Chondrocyte (in vitro differentiated cells): ENCODE measurements at places on chromosomes 7 and 10.
A peak's percentile ranks its signal among the peaks of the same experiment; 100 is the strongest.

GRCh38 chr10:507355-507699, 182.1 kb downstream of the DIP2C start:
- DNase-seq: peak; percentile 53

GRCh38 chr7:112001091-112001826, 204.9 kb downstream of the DOCK4 start:
- no peak for DNase-seq

GRCh38 chr10:69572159-69573055, 815 bp downstream of the NEUROG3 start:
- DNase-seq: no peak

DNA sequence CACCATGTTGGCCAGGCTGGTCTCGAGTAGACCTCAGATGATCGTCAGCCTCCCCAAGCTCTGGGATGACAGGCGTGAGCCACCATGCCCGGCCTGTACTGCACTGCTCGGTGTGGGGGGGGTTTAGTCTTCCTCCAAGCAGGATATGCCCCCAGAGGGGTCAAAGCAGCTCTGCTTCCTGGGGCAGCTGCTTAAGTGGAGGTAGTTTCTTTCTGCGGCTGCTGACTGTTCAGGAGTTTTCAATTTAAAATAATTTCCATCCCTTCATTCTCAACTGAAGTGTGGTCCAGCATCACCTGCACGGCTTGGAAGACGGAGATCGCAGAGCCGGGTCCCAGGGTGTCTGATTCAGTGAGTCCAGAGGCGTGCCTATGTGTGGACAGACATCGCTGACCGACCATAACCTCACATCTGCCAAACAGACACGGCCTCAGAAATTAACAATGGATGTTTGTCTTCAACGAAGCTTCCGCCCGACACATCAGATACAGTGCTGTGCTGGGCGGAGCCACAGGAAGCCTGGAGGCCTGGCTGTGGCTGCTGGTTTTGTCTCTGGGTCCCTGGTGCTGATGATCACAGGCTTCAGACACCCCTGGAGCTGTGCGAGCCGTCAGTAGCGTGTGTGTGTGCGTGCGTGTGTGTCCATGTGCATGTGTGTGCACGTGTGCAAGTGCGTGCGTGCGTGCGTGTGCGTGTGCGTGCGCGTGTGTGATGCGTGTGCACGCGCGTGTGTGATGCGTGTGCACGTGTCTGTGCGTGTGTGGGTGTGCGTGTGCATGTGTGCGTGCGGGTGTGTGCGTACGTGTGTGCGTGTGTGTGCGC, 226.5 kb upstream of the PITRM1 start:
- DNase-seq: peak; percentile 49

GRCh38 chr10:43192884-43193283, 54.6 kb downstream of the CSGALNACT2 start:
- no peak for DNase-seq

GRCh38 chr7:42893346-42894240, 18.3 kb downstream of the C7orf25 start:
- DNase-seq: no peak

- DNase-seq: no peak
Measured at GRCh38 chr7:110309941-110310340, 781.0 kb upstream of the LRRN3 start.

DNA sequence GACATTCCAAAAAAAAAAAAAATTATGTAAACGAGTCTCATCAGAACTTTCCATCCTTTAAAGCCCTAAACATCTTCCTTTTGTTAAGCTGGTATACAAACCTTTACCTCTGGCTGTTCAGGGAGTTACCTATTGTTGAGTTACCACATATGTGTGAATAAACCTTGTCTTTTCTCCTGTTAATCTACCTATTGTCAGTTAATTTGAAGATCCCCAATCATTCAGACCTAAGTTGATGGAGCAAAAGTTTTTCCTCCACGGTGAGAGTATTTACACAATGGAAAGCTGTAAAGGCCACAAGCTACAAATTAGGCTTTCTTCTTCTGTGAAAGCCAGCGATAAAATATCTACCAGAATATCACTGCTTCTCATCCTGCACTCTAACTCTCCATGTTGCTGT, 80.3 kb downstream of the SKAP2 start:
- no peak for DNase-seq

DNA sequence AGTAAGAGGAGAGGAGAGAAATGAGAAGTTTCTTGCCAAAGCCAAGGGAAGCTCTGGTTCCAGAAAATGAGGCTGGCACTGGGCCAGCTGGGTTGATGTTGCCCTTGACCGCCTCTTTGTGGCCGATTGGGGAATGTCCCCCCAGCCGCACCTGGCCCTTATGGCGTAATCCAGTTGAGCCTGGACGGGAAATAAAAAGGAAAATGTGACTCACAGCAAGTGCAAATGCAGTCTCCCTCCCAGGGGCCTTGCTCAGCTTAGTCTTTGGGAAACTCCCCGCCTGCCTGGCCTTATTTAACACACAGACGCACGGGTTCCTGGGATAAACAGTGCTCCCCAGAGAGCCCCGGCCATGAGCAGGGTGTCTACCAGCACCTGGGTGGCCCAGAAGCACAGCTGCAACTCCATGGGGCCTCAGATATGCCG, 174.8 kb downstream of the KIAA1217 start:
- no peak for DNase-seq

GRCh38 chr10:88557256-88557655, 25.9 kb downstream of the RNLS start:
- DNase-seq: no peak

DNA sequence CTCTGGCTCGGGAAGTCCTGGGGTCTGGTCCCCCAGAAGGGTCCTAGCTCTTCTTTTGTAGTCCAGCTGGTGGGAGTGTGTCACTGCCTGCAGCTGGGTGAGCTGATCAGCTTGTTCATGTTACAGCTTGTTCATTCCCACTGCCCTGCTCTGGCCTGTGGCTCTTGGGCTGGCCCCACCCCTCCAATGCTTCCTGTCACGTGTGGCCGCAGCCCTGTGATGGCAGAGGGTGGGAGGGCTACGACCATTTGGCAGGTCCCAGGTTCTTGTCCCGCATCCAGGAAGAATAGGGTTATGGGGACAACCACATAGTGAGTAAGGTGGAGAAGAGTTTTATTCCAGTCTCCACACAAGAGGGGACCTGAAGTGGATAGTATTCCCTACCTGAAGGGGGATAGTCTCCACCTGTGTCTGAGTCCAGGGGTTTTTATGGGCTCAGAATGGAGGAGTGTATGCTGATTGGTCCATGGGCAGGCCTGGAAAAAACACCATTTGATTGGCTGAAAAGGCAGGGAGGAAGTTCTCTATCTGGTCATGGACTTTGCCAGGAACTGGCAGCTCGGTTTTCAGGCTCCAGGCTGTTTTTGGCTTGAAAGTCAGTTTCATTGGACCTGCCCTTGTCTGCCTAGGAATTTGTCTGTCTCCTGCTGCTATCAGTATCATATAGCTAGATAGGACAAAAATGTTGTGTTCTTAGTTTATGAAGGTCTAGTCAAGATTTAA, 13.1 kb downstream of the SDHAF3 start:
- peak; percentile 72 for DNase-seq

- no peak for DNase-seq
Measured at GRCh38 chr10:104706886-104707285, 65.8 kb downstream of the SORCS3 start.

- DNase-seq: no peak
Measured at GRCh38 chr10:13102002-13102794, 2.2 kb downstream of the OPTN start.

GRCh38 chr7:87003872-87004798, 55.3 kb downstream of the ELAPOR2 start:
- DNase-seq: no peak

DNA sequence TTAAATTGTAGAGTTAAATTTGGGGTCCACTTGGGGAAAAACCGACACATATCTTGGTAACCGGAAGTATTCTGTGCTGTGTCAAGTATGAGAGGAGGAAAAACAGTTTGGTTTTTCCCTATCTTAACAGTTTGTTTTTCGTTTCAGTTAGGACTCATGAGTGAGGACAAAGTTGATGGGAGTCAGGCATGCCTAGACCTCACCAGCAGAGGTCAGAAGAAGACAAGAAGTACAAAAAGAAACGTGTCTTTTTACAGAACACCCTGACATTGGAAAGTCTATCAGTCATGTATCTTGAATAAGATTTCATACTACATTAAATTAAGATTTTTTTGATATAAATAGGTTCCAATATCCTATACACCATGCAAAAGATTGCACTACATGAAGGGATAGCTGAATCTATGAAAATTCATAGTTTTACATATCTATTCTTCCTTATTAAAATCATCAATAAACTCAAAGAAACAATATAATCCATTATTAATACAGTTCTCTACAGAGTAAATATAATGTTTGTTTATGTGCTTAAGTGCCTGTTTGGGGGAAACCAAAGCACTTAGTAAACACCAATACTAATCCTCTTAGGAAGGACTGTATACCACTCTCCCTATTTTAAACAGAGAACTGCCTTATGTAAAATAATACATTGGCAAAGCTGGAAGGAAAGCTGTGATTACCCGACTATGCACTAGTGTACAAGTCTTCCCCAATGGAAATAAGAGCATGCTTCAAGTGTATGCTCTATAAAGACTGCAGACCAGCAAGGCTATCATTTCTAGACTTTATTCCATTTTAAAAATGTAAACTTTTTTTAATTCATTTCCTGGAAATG, 95.6 kb downstream of the USP6NL start:
- DNase-seq: no peak

GRCh38 chr10:76309070-76309469, 877.6 kb downstream of the LRMDA start:
- DNase-seq: no peak

DNA sequence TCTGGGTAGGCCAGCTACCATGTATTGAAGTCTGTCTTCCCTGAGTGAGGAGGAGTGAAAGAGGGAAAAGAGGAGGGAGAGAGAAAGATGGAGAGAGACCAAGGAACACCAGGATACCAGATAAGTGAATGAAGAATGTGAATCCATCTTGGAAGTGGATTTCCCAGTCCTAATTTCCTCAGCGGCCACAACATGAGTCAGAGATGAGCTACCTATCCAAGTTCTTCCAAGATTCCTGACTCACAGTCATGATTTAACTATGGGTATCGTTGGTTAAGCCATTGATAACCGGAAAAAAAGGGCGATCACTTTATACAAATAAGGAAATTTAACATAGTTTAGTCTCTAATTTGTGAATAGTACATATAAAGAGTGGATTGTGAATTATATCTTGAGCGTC, 561.8 kb downstream of the ATRNL1 start:
- no peak for DNase-seq

DNA sequence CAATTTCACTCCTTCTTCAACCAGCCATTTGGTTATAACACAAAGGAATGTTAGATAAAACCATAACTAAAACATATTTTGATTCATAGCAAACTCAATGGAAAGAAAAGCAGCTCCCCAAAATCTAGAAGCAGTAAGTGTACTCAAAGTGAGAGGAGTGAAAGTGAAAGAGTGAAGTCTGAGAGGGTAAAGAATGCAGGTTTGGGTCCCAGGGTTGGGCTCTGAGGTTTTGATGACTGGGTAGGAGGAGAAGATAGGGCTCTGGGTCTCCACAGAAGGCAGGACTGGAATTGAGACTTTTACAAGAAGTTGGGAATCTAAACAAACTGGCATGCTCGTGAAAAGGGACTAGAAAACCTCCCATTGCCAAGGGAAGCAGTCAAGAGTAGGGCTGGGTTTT, 85.4 kb upstream of the RSU1 start:
- no peak for DNase-seq

DNA sequence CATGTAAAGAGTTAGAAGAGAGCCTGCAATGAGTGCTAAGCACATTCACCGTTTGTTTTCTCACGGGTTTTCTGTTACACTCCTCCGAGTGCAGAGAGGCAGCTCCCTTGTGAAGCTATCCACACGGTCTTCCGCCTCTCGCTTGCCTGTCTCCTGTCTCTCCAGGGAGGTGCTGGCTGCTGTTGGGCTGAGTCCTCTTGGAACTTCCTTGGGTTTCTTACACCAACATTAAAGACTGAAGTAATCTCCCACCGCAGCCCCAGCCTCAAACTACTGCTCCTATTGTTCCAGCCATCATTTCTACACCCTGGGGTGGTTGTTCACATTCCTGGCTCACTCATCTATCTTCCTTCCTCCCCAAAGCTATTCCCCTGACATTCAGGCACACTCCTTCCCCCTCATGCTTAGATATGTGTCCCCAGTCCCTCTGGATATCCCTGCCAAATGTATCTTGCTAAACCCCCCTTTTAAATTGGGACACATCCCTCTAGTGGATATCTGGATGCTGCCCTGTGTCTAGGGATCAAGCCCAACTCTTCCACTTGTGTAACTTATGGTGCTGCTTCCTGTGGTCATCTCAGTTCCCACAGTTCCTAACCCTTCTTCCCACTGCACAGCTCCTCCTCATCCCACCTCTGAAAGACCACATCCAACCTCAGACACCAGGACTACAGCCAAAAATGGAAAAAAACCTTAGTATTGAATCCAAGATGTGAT, 14.1 kb downstream of the ESYT2 start:
- DNase-seq: no peak

- DNase-seq: no peak
Measured at GRCh38 chr7:156461881-156462665, 178.5 kb upstream of the RNF32 start.

DNA sequence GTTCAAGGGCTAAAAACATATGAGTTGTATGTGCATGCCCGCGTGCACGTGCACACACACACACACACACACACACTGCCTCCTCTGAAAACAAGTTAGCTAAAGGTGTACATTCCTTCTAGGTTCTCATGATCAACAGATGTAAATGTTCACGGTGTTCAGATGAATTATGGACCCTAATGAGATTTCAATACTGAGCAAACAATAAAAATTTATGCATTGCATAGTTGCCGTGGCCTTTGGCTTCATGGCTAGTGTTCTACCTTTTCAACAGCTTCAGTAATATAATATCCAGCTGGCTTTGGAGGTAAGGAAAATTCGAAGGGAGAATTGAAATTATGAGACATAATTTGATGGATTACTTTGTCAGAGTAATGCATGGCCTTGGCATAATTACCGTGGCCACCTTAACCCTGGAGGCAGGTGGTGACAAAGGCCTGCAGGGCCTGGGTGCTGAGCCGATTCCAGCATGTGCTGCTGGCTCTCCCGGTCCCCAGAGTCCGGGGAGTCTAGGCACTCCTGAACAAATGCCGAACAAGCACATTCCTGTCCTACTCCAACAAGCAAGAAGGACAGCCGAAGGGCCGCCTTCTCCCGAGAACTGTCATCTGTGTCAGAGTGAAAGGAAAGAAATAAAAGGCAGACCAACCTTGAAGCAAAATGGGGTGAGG, 166.6 kb upstream of the TCF7L2 start:
- no peak for DNase-seq

- DNase-seq: no peak
Measured at GRCh38 chr10:112185959-112186358, 2.4 kb upstream of the GPAM start.

DNA sequence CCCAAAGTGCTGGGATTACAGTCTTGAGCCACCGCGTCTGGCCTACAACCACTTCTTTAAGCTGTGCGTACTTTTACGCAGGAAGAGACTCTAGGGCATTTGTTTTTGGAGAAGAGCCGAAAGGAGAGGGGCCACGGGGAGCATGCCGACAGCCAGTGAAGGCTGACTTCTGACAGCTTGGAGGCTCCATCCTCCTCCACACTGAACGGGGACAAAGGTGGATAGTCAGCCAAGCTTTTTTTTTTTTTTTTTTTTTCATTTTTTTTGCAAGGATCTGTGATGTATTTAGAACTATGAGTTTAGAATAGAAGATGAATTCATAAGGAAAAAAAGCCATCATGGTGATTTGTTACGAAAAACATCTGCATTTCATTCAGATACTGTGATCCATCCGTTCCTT, 221.7 kb downstream of the ARHGAP21 start:
- no peak for DNase-seq

- DNase-seq: no peak
Measured at GRCh38 chr10:28906934-28907333, 229.6 kb downstream of the BAMBI start.

- no peak for DNase-seq
Measured at GRCh38 chr10:131728286-131729228, 172.3 kb upstream of the PPP2R2D start.

- no peak for DNase-seq
Measured at GRCh38 chr10:77036993-77037734, 600.4 kb downstream of the KCNMA1 start.
